Cardiac muscle cell (in vitro differentiated cells and primary cell): ENCODE measurements at places on chromosomes 7 and 10.

DNA sequence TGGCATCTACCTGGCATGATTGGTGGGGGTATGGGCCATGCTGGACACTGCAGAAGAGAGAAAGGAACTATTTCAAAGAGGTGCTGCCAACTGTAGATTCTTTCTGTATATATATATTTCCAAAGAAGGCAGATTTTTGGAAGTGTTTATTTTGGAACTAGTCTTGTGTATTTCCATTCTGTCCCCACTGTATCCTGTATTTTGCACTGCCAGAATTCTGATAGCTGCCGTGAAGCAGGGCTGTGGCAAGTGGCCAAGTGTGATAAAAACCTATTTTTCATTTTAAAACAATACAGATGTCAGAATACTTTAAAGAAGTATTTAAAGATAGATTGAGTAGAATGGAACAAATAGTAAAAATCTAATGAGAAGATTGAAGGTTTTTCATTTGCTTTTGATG is 17.1 kb downstream of the MCU start:
- peak; percentile 80 for DNase-seq

DNA sequence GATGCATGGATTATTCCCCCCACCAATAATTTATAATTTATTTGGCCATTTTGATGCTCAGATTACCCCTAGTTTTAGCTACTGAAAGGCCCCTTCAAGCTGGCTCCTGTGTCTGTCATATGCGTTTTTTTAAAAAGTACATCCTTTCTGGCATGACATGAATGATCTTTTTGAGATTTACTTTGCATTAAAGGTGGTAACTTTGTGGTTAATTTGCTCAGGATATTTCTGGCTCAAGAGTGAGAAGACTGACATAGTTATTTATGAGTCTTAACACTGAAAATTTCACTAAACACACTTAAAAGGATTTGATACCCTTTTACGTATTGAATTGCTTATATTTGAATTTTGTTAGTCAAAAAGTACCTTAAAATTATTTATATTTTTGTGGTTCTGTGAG is 5.4 kb downstream of the SMC3 start:
- no peak for DNase-seq

GRCh38 chr10:106919871-106920282 is 244.6 kb downstream of the SORCS1 start:
- no peak for DNase-seq

GRCh38 chr7:34067005-34067778 is 161.9 kb downstream of the BMPER start:
- DNase-seq = no peak

GRCh38 chr7:69800495-69800894 is 202.2 kb downstream of the AUTS2 start:
- DNase-seq = peak; percentile 76

- DNase-seq = no peak
These were observed 89.2 kb downstream of the ZMIZ1 start for GRCh38 chr10:79158004-79158340.

DNA sequence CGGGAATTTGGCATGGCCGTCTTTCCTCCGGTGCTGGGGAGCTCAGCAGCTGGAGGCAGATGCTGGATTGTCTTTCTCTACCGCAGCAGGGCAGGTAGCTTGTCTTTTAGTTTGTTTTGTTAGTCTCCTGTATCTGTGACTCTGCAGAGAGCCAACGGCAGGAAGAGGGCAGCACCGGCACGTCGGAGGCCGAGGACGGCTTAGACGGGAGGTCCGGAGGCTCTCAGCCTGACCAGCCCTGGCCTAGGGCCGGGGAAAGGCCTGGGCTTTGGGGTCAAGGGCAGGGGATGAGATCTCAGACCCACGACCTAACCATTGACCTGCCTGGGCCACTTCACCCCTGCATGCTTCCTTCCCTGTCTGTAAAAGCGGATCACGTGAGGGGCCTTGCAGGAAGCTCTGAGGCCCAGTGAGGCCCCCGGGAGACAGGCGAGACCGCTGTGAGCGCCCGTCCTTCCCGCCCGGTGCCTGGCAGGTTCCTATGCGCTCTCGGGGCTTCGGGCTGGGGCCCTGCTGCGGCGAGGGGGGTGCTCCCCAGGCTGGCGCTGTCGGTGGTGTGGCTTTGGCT is 72.7 kb downstream of the LHPP start:
- DNase-seq = peak; percentile 32

DNA sequence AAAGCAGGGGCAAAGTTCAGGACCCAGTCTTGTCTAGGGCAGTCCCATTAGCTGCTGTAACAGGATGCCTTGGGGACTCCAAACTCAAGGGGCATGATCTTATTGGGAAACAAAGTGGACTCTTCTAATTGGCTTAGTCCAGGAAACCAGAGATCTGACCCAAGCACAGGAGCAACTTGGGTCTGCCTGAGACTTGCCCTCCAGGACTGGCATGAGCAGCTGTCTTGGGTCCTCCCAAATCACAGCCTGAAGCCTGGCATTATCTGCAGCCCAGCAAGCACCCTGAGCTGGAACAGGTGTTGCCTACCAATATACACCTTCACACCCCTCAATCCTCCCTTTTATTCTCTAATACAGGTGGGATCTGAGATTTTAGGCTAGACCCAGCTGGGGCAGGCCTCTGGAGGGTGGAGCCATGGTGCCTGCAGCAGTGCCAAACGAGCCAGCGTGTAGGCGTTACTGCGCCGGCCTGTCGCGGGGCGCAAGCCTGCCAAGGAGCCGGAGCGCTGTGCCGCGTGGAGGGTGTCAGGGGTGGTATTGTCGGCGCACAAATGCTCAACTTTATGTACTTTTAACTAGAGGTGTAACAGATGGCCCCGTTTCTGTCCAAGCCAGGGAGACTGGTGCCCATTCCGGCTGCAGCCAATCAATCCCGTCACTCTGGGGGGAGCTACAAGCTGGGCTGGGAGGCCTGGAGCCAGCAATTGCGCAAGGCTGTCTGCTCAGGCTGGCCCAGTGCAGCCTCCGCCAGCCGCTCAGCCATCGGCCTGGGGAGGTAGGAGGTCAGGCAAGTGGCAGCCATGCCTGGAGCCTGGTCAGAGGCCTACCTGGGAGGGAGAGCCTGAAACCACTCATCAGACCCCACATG is 12.8 kb upstream of the LBX1 start:
- peak; percentile 51 for DNase-seq

- DNase-seq = no peak
These were observed 42.4 kb downstream of the PROSER2 start for GRCh38 chr10:11865561-11865960.

- DNase-seq = no peak
These were observed 104.6 kb downstream of the HECTD2 start for GRCh38 chr10:91514787-91515186.

- DNase-seq = no peak
These were observed 32.0 kb downstream of the AMZ1 start for GRCh38 chr7:2720024-2720423.

DNA sequence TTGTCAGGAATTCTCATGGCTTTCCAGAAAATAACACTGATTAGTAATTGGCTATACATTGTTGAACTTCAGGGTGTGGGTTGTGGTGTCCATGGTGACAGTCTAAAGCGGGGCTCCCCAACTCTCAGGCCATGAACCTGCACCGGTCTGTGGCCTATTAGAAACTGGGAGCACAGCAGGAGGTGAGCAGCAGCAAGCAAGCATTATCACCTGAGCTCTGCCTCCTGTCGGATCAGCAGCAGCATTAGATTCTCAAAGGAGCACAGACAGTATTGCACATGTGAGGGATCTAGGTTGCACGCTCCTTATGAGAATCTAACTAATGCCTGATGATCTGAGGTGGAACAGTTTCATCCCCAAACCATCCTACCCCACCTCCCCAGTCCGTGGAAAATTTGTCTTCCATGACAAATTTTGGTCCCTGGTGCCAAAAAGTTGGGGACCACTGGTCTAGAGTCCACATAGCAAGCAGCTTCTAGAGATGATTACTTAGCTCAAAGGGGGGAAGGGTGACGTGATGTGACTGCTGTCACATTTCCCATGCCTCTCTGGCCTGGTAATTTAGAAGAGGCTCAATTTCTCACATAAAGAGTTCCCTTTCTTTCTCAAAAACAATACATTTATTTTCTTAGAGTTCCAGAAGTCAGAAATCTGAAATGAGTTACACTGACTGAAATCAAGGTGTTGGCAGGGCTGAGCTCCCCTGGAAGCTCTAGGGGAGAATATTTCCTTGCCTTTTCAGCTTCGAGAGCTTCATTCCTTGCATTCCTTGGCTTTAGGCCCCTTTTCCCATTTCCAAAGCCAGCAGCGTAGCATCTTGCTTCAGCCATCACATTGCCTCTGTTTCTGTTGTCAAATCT is 17.6 kb upstream of the FAM221A start:
- peak; percentile 51 for DNase-seq

GRCh38 chr7:19095353-19095860 is 22.0 kb downstream of the TWIST1 start:
- DNase-seq = no peak

- DNase-seq = no peak
These were observed 18.3 kb downstream of the MMS19 start for GRCh38 chr10:97479939-97480338.

DNA sequence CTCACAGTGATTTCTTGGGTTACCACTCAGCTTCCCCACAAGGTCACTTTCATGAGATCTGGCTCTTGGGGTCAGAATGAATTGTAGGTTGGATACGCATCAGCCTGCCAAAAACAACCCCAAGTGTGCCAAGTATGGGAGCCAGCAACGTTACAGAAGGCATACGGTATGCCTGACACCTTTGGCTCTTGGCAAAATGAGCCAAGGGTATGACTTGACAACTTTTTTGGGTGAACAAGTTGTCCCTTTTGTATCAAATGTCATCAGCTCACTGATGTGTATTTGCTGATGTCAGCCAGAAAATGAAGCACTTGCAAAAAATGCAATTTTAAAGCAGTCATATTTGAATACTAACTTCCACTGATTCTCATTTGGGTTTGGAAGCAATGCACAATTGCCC is 168.4 kb downstream of the CACNB2 start:
- DNase-seq = no peak

GRCh38 chr7:2403718-2404648 is 572 bp downstream of the CHST12 start:
- peak; percentile 39 for DNase-seq

GRCh38 chr10:5440206-5440605 is 27.8 kb downstream of the NET1 start:
- no peak for DNase-seq

DNA sequence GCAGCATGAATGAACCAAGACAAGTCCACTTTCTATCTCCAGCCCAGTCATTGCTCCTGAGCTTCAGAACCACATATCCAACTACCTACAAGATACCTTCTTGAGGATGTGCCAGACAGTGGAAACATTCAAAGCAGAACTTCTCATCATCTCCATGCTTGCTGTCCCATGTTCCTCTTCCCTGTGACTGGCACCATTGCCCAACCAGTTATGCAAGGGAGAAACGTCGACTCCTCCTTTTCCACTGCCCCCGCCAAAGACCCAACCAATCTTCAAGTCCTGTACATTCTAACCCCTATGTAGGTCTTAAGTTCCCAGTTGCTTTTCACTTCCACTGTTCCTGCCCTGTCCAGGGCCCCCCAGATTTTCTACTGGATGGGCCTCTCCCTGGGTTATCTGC is 225.7 kb downstream of the RPS24 start:
- no peak for DNase-seq
